ENCODE measurements at places on chromosomes 7 and 10.

- DNase-seq, result no peak
Observed at GRCh38 chr10:26520575-26520974, 82.4 kb downstream of the APBB1IP start.

DNA sequence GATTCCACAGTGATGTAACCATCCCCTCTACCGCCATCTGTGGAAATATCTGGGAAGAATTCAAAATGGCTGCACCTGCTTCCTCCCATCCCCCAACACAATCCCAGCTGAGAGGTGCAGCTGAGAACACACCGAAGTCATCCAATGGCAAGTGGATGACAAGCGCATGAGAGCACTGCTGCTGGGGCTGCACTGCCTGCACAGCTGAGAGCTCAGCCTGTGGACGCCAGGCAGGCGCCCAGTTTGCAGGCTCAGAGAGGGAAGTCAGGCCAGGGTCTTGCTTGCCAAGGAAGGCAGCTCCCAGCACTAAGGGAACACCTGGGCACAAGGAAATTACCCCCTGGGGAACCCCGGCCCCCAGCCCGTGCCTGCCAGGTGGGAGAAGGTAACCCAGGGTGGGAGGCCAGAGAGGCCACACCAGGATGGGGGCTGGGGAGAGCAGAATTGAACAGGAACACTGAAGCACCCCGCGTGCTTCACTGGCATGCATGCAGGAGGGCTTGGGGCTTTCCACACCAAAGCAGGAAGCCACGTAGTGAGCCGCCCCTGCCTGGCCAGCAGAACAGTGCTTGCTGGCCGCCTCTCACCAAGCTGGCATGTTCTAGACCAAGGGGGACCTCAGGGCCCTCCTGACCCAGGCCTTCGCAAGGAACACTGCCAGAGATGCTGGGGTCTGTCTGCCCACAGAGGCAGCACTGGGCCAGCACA is 46.2 kb downstream of the FAM53B start:
- no peak for DNase-seq

DNA sequence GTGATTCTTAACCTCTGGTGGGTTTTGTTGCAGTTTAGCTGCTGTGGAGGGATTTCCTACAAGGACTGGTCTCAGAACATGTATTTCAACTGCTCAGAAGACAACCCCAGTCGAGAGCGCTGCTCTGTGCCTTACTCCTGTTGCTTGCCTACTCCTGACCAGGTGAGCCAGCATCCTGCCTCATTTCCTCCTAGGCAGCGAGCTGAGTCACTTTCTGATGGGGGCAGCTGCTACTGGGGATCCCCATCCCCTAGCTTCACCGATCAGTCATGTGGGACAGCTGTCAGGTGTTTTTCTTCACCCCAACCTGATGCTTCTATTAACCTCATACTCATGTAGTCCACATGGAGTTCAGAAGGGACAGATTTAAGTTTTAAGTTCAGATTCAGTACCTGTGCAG is 21.7 kb upstream of the SMO start:
- no peak for DNase-seq

- DNase-seq, result no peak
Observed at GRCh38 chr7:33882950-33883670, 22.2 kb upstream of the BMPER start.

DNA sequence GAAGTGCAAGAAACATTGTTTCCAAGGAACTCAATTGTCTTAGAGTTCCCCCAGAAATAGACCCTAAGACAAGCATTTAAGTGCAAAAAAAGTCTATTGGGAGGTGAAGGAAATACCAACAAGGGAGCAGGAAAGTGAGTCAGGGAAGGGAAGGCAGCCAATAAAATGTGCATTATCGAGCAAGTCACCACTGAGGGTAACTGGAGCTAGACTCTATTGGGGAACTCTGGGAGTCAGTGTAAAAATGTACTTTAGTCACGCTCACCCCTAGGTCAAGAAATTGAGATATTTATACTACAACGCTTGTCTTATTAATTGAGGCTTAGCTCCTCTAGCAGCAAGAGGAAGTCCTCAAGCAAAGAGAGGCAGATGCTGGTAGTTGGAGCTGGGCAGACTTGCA is 137.7 kb downstream of the RTKN2 start:
- DNase-seq, result peak; percentile 43

DNA sequence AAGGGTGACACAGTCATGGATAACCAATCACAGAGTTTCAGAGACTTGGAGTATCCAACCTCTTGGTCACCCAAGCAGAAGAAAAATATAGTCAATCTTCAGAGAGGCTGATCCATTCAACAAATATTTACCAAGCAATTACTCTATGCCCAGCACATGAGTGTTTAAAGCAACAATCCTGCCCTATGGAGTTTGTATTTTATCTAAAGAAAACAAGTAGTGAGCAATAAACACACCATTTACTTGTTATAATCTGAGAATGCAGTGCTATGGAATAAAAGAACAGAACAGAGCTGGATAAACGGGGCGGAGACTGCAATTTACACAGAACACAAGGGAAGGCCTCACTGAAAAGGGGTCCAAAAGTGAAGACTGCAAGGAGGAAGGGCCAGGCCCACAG is 63.8 kb downstream of the GRB10 start:
- no peak for DNase-seq

- DNase-seq, result no peak
Observed at GRCh38 chr7:146787266-146787665, 670.7 kb downstream of the CNTNAP2 start.

DNA sequence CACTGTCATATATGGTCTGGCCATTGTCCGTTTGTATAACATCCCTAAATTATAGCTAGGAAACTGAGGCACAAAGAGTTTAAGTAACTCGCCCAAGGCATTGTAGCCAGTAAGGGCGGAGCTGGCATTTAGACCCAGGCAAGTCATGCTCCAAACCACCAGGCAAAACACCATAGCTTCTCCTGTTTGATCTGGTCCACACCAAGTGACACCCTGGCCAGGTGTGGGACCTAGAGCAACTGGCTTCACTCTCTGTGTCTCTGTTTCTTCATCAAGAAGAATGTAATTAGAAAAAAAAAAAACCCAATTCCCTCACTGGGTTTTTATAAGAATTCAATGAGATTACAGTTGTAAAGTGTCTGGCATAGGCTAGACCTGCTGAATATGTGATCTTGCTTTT is 85.2 kb upstream of the AOAH start:
- no peak for DNase-seq

- no peak for DNase-seq
Observed at GRCh38 chr10:86709396-86710185, 41.3 kb downstream of the LDB3 start.

DNA sequence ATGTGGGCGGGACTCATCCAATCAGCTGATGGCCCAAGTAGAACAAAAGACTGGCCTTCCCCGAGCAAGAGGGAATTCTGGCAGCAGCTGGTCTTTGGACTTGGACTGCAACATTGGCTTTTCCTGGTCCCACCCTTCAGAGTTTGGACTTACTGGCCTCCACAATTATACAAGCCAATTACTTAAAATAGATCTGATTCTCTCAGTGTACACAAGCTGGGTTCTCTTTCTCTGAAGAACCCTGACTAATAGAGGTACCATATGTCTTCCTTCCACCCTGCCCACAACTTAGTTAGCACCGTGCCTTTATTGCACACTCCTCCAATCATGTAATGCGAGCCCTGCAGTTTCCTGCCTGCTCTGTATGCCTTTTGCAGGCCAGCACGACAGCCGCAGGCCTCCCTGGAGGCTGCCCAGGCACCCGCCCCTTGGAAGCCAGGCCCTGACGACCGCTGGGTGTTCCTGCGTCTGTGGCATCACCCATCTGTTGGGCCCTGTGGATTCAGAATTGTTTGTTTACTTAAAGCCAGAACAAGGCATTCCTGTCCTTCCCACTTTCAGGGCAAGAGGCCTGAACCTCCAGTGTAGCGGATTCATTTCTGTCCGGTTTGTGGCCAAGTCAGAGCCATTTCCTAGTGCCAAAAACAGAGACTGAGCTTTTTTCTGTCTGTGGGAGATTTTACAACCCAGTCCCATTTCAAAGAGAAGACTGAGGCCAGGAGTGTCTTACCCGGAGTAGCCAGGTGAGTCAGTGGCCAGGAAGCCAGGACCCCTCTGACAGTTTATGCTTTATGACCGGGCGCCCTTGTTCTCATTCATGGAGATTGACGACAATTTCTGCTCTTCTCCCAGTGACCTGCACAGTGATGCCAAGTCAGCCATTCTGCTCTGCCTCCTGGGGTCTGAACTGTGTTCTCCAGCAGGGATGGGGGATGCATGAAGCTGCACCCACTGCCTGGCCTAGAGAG is 968 bp upstream of the INMT start:
- no peak for DNase-seq

DNA sequence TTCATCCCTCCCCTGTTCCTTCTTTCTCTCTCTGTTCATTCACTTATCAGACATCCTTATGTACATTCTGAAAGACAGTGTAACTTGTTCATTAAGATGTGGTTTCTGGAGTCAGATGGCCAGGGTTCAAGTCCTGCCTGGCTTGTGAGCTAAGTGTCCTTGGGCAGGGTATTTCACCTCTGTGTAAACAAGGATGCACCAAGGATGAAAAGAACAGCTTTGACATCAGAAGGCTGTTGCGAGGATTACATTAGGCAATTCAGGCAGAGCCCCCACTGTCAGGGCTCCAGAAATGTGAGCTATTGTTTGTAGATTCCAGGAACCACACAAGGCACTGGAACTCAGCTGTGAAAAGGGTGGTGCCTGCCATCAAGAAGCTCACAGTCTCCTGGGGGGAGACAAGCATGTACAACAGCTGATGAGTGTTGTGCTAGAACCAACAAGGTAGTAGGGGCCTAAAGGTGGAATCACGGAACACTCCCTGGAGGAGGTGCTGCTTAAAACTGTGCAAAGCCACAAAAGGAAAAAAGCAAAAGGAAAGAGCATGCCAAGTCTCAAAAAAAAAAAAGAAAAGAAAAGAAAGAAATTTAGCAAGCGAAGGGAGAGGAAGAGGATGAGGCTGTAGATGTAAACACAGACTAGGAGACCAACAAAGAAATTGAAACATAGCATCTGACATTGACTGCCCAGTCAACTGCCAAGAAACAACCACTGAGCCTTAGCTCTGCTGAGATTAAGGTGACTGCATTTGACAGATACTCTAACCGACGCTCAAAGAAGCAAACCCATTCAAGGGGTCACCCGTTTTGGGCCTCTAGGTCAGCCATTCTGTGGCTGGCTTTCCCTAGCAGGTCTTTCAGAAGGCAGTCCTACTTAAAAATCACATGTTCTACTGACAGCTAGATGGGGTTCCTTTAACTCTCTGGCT is 12.5 kb downstream of the PDLIM1 start:
- DNase-seq, result no peak

DNA sequence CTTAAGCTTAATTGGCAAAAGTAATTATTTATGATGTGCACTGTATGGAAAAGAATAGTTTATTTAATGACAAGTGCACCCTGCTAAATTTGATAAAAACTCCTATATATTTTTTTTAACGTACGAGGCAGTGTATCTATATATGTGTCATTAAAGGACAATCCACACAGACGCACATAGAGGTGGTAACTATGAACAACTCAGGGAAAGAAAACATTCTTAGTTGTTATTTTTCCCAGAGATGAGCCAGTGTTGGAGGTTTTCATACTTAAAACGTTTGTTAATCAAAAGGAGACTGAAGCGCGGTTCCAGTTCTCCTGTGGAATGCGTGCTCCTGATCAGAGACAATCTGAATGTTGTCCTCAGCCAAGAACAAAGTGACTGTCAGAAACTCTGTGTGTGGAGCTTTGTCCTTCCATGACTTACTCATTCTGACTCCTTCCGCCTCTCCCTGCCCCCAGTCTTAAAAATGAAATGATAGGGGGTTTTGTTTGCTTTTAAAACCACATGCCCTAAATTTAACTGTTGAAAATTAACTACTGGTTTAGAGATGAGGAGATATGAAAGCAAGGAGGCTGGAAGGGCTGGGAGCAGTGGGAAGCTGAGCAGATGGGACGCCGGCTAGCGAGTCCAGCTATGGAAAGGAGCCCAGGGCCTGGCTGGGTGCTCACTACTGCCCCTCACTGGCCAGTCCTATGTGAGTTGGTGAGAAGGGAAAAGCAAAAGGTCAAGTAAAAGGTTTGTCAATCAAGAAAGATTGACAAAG is 99.6 kb downstream of the SVIL start:
- DNase-seq, result peak; percentile 26

Measured in HS-27A (cell line).